Heart left ventricle (tissue), 16 donors: ENCODE measurements at places on chromosomes 6 and 20. TPM values are rescaled to one million over a fixed set of nuclear protein-coding genes. Genes with fewer than 3 reads are reported as not detected.

SLC17A3 gene
- total RNA-seq = not detected

DNA sequence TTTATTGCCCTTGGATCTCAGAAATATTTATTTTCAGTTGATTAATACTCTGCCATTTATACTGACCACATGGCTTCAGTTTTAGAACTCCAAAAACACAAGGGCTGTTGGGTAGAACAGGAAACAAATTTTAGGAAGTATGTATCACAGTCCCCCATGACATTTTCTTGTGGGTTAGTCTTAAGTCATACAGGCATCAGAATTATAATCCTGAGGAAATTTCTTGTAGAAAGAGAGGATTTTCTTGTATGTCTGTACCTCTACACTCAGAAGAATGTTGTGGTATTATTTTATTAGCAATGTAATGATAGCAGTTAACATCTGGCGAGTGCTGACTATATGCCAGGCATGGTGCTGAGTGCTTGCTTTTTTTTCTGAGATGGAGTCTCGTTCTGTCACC is 302.9 kb downstream of the CLIC5 start:
- H3K27ac ChIP-seq = no peak overlapping the region
- no peaks in the 10 kb centered on the region for H3K27me3 ChIP-seq
- H3K36me3 ChIP-seq = no peaks in the 10 kb centered on the region
- no peak for DNase-seq
- peaks cover 5% of the 10 kb centered on the region for H3K4me1 ChIP-seq

SSTR4 gene
- total RNA-seq = not detected

- no peaks in the 10 kb centered on the region for H3K4me1 ChIP-seq
- no peaks in the 10 kb centered on the region for H3K27me3 ChIP-seq
- H3K27ac ChIP-seq = no peak overlapping the region
Observed at GRCh38 chr6:108836061-108836460, 12.2 kb upstream of the ARMC2 start.

DNA sequence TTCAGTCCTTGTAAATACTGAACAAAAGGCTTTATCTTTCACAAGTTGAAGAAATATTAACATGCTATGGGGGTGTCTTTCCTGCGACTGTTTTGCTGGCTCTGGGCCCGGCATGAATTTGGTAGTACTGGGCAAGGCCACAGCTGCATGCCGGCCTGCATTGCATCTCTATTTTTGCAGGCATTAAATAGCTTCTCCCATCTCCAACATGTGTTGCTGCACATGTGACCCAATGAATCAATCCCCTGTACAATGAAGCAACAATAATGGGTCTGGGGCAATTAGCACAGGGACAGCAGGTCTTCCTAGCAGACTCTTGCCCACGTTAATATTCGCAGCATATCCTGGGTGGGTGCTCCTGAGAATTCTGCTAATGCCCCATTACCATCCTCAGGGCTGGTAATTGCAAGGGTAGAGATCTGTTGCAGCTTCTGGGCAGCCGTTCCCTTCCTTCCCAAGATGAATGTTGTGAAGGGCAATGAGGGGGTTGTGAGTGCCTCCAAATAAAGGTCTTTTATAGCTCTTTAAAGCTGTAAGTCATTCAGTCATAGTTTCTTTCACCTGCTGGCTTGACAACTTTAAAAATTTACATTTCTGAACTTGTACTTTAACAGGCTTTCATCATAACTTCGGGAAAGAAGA is 24.3 kb upstream of the CDYL start:
- H3K27ac ChIP-seq = no peak overlapping the region
- no peaks in the 10 kb centered on the region for H3K27me3 ChIP-seq
- no peaks in the 10 kb centered on the region for H3K36me3 ChIP-seq
- H3K4me3 ChIP-seq = no peak overlapping the region
- no peaks in the 10 kb centered on the region for H3K4me1 ChIP-seq

DNA sequence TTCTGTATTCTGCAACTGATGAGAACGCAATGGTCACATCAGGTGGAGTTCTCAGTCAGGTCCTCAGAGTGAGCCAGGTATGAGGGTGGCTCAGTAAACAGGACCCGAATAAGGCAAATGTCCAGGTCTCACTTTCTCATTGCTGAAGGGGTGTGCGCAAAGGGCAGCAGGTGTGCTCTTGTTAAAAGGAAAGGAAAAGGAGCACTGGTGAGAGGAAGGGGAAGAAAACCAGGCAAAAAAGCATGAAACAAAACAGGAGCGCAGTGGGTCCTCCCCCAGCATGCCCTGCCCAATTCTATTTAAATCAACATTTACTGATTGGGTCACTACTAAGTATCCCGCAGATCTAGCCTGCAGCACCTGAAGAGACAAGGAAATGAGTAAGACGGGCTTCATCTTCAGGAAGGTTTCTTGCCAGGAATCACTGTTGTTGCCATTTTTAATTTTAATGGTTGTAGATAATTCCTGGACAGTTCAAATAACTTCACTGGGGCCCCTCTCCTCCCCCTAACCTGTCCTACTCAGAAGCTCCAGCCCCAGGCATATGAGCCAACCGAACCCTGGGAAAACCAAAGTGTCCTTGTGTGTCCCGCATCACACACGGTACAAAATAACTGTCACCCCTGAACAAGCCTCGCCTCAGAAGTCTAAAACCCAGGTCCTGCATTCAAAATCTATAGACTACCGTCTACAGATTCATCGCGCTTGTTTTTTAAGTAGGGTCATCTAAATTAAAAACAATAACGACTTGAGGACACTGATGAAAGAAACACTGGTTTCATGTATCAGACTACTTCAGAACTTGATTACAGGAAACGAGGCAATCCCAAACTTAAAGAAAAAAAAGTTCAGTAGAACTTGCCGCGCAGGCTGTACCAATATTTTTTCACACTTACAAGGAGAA is 980 bp downstream of the MBOAT1 start:
- no peaks in the 10 kb centered on the region for H3K36me3 ChIP-seq
- H3K4me1 ChIP-seq = peaks cover 5% of the 10 kb centered on the region
- peak overlapping the region; percentile 94 for H3K4me3 ChIP-seq
- H3K27ac ChIP-seq = peak overlapping the region; percentile 91

DNA sequence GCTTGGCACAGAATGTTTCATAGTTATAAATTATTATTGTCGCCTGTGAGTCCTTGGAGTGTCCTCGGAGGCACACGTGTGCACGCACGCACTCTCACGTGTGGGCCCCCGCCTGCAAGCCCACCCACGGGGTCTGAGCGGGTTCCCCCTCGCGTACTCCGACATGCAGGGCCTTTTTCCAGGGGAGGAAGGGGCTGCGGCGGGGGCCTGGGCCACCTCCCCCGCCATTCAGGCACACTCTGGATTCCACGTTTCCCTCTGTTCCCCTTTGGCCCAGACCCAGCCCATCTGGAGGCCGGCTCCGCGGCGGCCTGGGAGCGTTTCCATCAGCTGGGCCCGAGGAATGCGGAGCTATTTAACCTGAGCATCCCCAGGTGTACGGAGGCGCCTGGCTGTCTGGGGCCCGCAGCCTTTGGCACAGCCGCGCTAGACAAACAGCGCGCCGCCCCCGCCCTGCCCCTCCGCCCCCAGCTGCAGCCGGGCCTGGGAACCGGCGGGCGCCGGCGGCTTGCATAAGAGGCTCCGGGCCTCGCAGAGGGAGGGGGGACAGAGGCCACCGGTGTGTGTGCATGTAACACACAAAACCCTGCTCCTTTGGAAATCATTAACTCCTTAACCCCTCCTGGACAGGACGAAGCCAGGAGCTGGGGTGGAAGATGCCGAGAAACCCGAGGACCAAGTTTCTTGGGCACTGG is 3.3 kb downstream of the ID1 start:
- peak overlapping the region; percentile 78 for H3K4me3 ChIP-seq
- DNase-seq = peak; percentile 92
- H3K4me1 ChIP-seq = peaks cover 51% of the 10 kb centered on the region
- H3K36me3 ChIP-seq = peaks cover 13% of the 10 kb centered on the region

DNA sequence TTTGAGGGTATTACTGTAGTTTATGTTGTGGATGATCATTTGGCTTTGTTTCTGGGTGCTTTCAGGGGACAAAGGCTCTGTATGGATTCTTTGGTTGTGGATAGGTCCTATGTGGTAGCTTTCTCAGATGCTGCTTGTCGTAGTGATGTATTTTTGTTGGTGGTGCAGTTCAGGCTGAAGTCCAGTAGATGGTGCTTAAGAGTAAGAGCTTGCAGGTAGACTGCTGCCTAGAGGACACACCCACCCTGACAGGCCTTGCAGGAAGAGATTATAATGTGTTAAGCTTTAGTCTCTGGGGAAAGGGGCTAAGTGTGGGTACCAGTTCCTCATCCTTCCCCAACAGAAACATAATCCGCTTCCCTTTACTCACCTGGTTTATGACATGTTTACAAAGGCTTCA is 62.6 kb upstream of the ADGRB3 start:
- H3K27ac ChIP-seq = no peak overlapping the region
- no peak for DNase-seq
- no peaks in the 10 kb centered on the region for H3K36me3 ChIP-seq

DNA sequence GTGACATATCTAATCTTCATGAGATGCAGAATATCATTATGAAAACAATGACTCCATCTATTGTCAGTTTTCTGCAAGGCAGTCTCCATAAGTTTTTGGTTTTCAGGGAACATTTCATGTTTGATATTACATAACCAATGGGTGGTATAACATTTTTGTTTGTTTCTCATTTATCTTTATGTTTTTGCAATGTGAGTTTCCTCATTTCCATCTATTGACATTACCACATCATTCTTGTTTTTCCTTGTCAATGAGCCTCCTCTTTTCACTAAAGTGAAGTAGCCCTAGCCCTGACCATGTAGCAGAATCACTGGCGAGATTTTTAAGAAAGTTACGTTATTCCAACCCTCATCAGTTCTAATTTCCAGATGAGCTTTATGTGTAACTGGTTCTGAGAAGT is 4.4 kb downstream of the EFHC1 start:
- H3K4me1 ChIP-seq = no peaks in the 10 kb centered on the region
- no peak for DNase-seq
- H3K4me3 ChIP-seq = no peak overlapping the region
- H3K27ac ChIP-seq = no peak overlapping the region
- H3K27me3 ChIP-seq = no peaks in the 10 kb centered on the region
- H3K36me3 ChIP-seq = peaks cover 10% of the 10 kb centered on the region

RIPPLY2 gene
- total RNA-seq = not detected

FOXP4 gene
- total RNA-seq = 12.4 TPM

GRCh38 chr20:57708694-57709673 is 831 bp downstream of the PMEPA1 start:
- H3K4me1 ChIP-seq = peaks cover 15% of the 10 kb centered on the region
- peak overlapping the region; percentile 83 for H3K27ac ChIP-seq
- H3K4me3 ChIP-seq = peak overlapping the region; percentile 83
- no peak for DNase-seq
- H3K36me3 ChIP-seq = no peaks in the 10 kb centered on the region

DNA sequence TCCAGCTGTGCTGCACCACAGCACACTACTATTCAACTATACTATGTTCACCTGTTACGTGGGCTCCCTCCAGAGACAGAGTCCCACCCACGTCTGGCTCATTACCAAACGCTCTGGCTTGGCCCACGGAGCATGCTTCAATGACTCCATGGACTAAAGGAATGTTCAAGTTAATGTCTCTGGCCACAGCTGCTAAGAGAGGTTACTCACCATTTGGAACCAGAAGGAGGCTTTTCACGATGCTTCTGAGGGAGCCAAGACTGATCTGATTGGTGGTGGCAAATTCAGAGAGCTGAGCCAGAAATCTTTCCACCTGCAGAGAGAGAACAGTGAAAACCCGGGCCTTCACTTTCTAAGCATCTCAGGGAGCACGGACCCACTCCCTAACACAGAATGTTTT is 15.6 kb downstream of the COMMD7 start:
- H3K27me3 ChIP-seq = no peaks in the 10 kb centered on the region
- H3K36me3 ChIP-seq = peaks cover 62% of the 10 kb centered on the region
- H3K27ac ChIP-seq = no peak overlapping the region
- DNase-seq = peak; percentile 62
- no peak overlapping the region for H3K4me3 ChIP-seq
- no peaks in the 10 kb centered on the region for H3K4me1 ChIP-seq

GRCh38 chr6:149218471-149218870 is 99.0 kb upstream of the TAB2 start:
- DNase-seq = no peak
- no peak overlapping the region for H3K4me3 ChIP-seq
- no peak overlapping the region for H3K27ac ChIP-seq
- H3K4me1 ChIP-seq = no peaks in the 10 kb centered on the region
- no peaks in the 10 kb centered on the region for H3K36me3 ChIP-seq
- no peaks in the 10 kb centered on the region for H3K27me3 ChIP-seq

GRCh38 chr6:116287689-116288282 is 8.1 kb upstream of the TSPYL1 start:
- no peak overlapping the region for H3K27ac ChIP-seq
- H3K4me1 ChIP-seq = no peaks in the 10 kb centered on the region
- no peak for DNase-seq
- H3K27me3 ChIP-seq = no peaks in the 10 kb centered on the region
- no peaks in the 10 kb centered on the region for H3K36me3 ChIP-seq

DNA sequence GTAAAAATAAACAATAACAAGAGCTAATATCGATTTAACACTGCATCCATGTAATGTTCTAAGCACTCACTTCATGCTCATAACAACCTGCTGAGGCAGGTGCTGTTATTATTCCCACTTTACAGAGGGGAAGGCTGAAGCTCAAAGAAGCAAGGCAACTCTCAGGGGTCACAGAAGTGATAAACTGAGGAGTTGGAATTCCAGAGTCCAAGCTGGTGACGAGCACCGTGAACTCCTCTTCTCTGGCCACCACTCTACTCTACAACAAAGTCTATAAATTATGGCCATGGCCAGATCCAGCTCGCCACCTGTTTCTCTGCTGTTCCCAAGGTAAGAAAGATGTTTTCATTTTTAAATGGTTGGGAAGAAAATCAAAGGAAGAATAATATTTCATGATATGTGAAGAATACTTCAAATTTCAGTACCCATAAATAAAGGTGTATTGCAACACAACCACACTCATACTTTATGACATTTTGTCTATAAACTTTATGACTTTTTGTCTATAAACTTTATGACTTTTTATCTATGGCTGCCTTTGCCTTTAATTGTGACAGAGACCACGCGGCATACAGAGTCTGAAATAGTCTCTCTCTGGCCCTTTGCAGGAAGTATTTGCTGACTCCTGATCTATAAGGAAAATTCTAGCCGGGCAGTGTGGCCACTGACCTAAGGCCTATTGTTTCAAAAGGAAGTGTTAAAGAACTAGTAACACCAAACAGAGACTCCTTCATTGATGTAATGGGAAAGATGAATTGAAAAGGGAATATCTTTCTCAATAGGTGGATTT is 113.2 kb upstream of the KCNG1 start:
- H3K36me3 ChIP-seq = no peaks in the 10 kb centered on the region
- no peak overlapping the region for H3K27ac ChIP-seq
- no peak for DNase-seq

DNA sequence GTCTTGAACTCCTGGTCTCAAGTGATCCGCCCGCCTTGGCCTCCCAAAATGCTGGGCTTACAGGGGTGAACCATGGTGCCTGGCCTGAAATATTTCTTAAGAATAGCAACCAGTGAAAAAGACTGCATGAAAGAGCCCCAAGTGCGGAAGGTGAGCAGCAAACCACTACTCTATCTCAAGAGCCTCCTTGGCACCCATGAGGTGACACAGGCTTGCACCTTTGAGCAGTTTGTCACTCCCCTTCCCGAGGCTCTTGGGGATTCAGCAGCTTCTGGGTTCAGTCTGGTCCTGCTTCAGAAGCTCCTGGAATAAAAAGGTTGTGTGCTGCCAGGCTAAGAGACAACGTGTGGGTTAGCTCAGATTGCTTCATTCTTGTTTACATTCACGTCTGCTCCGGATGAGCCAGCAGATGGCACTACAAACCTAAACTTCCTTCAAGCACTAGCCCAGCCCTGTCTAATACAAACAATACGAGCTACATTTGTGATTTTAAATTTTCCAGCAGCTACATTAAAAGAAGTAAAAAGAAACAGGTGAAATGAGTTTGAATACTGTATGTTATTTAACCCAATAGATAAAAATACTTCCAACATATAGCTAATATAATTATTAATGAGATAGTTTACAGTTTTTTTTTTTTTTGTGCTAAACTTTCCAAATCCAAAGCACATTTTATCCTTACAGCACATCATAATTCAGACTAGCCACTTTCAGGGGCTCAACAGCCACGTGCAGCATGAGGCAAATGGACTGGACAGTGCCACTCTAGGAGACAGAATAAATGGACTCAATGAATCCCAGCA is 46.2 kb downstream of the GJA10 start:
- no peaks in the 10 kb centered on the region for H3K27me3 ChIP-seq
- H3K4me1 ChIP-seq = peaks cover 3% of the 10 kb centered on the region
